ENCODE measurements at places on chromosomes 3 and 15.

DNA sequence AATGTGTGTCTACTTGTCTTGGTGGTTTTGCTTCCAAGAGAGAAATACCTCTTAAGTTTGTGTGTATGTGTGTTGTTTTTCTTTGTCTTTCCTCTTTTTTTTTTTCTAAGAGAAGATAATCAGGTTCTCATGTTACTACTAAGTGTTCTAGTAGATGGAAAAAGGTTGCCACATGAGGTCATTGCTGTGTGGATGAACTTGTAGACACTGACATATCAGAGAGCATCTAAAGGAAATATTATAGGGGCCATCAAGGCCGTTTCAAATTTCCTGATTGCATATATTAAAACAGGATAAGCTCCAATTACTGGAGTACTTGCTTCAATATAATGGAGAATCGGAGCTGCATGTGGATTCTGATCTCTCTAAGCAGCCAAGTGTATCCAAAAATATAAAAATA, 747.5 kb downstream of the NR2F2 start:
- DNase-seq, result no peak

- no peak for DNase-seq
Observed at GRCh38 chr3:14256046-14256445, 77.4 kb downstream of the LSM3 start.

GRCh38 chr3:171054921-171055320, 28.4 kb upstream of the SLC2A2 start:
- DNase-seq, result no peak

DNA sequence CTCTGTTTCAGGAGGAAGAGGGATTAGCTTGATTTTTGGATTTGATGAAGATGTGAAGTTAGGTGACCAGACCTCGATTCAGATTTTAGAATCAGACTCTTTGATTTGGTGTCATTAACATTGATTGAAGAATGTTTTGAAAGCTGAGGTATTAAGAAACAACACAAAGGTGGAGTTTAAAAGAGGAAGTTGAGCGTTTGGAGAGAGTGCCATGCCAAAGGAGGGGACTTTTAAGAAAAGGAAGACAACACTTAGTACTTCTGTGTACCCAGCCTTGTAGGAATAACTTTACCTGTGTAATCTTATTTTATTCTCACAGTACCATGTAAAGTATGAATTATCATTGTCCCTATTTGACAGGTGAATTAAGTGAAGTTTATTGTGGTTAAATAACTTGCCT, 34.4 kb downstream of the PPARG start:
- no peak for DNase-seq

DNA sequence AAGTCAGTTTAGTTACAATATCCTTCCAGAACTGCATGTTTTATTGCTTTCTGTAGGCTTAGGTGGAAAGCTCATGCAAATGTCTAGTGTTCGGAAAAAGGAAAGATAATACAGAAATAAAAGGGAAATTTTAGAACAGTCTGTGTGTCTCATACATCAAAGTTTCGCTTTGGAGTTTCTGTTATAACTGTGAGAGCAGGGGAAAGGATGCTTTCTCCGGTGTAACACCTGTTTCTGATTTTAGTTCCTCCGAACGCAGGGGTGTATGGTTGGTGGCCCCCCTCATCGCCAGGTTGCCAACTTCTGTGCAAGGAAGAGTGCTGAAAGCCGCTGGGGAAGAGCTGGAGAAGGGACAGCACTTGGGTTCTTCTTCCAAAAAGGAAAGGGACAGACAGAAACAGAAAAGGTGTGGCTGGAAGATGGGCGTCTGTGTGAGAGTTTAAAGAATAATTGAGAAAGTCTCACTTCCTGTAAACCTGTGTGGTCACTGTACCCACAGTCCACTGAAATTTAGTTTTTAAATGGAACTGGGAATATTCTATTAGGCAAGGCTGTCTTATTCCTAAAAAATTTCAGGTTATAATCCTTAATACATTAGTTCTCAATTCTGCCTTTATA, 6.7 kb downstream of the P2RY12 start:
- no peak for DNase-seq

DNA sequence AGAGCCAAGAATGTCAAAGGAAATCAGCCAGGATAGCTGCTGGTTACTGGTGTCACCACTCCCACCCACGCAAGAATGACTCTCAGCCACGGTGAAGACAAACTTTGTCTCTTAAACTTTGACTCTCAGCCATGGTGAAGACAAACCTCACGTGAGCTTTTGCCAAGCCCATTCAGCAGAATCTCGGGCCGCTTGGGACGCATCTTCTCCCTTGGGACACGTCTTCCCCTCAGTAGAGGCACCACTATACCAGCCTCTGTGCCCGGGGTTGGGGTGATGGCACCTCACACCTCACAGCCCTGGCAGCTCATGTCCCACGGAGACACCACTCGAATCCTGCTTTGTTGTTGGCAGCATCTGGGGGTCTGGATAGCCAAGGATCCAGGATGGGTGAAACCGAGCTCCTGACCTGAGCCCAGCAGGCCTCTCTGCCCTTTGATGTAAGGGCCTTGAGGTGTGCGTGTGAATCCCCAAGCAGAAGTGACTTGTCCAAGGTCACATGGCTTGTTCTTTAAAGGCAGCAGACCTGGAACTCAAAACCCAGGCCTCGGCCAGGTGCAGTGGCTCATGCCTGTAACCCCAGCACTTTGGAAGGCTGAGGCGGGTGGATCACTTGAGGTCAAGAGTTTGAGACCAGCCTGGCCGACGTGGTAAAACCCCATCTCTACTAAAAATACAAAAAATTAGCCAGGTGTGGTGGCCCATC, 21.8 kb downstream of the RBPMS2 start:
- no peak for DNase-seq

GRCh38 chr3:39533226-39533625, 65.7 kb downstream of the MOBP start:
- DNase-seq, result no peak

DNA sequence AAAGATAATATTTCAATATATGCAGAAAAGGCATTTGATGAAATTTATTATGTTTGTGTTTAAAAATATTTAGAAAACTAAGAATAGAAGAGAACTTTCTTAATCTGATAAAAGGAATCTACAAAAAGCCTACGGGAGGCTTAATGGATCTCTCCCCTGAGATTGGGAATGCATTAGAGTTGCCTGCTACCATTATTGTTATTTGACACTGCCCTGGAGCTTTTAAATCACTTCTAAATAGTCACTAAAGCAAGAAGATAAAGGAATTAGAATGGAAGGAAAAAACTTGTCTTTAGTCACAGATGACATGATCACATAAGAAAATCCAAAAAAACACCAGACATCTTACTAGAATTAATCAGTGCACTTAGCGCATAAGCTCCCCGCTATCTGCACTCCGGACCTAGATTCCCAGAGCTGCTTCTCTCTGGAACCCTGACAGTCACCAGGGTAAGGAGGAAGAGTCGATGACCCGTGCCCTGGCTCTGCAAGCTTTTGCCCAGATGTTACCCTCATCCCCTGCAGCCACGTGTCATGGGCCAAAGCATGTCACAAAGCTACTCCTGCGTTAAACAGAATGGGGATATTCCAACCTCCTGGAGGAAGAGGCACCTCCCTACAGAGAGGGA, 97.1 kb downstream of the MINAR1 start:
- DNase-seq, result no peak

GRCh38 chr3:193028258-193028657, 110.6 kb upstream of the MB21D2 start:
- DNase-seq, result no peak

DNA sequence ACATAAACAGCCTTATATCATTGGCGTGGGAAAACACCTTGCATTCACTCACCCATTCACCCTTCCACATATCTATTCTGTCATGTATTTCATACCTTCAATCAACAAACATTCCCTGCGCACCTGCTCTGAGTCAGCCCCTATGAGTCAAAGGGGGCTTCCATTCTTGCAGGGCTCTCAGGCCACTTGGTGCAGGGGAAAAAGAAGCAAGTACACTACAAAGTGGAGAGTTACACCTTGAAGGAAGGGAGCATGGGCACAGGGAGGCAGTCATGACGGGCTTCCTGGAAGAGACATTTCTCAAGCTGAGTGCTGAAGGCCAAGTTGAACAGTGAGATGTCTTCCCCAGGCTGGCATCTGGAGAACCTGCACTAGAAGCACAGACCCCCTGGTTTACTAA, 4.6 kb upstream of the AMOTL2 start:
- DNase-seq, result no peak

GRCh38 chr15:88636050-88636449, 2.8 kb upstream of the ISG20 start:
- peak; percentile 54 for DNase-seq

- no peak for DNase-seq
Observed at GRCh38 chr15:94164971-94165370, 66.4 kb upstream of the MCTP2 start.

DNA sequence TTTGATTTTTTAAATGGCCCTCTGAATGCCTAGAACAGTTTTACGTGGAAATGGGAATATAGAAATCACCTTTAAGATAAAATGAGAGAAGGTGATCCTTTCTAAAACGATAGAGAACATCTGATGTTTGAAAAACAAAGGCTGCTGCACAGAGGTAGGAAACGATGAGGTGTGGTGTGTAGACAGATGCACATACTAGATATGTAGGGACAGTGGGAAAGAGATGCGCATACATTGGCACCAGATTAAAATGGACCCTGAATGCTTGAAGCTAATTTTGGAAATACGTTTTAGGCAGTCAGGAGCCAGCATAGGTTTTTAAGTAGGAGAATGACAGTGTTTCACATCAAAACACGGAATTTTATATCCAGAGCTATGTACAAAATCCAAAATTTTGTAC, 29.0 kb downstream of the MAP6D1 start:
- no peak for DNase-seq

DNA sequence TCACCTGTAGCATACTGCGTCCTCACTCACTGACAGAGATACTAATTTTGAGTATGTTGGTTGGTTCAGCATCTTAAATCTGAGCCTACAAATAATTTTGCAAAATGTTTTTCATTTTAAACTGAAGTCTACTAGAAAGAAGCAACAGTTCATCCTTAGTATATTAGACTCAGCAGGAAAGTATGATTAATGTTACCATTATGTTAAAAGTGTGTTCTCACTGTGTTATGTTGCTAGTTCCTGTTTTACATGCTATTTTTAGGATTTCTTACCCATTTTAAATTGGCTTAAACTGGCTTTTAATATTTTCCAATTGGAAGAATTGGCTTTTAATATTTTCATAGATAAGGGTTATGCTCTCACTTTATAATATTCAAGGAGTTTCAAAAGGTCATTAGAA, 25.7 kb downstream of the ACKR4 start:
- DNase-seq, result no peak

DNA sequence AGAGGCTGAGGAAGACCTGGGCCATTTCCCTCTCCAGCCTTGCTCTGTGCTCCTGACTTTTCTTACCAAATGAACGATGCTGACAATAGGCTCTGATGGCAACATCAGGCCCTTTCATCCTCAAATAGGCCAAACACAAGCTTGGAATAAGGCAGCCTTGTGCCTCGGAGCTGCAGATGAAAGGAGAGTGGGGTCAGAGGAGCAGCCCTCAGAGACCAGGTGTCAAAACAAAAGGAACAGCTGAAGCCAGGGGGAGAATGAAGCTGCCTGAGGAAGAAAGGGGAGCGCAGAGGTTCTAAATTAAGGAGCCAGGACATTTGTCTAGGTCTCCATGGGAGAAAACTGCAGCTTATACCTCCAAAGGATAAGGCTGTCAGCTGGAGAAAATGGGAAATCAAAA, 5.1 kb downstream of the BFSP2 start:
- DNase-seq, result no peak

GRCh38 chr15:66027268-66027805, 158.0 kb downstream of the RAB11A start:
- DNase-seq, result no peak

GRCh38 chr15:78981532-78982313, 36.9 kb upstream of the CTSH start:
- no peak for DNase-seq

- no peak for DNase-seq
Observed at GRCh38 chr15:71775856-71776255, 34.5 kb upstream of the NR2E3 start.

DNA sequence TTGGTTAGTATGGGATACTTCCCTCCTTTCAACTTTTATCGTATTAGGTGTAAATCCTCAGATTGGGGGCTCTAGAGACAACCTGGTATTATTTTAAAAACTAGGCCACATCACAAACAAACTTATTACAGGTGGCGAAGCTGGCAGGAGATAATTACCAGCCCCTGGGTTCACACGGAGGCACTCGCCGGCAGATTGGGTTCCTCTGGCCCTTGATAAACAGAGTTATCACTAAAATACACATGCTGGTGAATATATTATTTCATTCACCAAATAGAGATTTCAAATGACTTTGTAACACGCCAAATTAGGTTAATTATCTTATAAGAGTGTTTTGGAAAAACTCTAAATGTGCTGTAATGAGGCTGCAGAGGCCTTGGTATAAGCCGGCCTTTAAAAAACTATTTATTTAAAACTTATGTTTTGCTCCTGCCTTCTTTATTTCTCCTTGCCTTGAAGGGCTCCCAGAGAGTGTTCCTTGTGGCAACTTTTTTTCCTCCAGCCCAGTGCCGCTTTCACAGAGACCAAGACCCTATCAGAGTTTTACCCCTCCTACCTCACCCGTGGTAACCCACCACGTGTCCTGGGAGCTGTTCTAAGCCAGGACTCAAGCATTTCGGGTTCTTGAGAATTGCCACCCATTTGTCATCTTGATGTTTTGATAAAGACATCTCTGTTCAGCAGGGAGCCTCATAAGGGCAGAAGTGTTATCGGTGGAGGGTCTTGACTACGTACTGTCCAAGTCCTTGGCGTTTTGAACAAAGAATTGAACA, 468.6 kb upstream of the CFAP20DC start:
- DNase-seq, result no peak

- DNase-seq, result no peak
Observed at GRCh38 chr3:66115858-66116654, 77.3 kb upstream of the MAGI1 start.

GRCh38 chr3:53577506-53577905, 83.1 kb downstream of the CACNA1D start:
- no peak for DNase-seq

- DNase-seq, result no peak
Observed at GRCh38 chr3:45596290-45596791, 1.8 kb downstream of the LIMD1 start.
